ENCODE measurements at places on chromosomes 3 and 15.

GRCh38 chr3:53347261-53348064 is at the start of gene DCP1A:
Gene DCP1A (minus strand): TSS chr3:53347543. CDS start chr3:53347517, 26 bp downstream.
- DNase-seq, result peak; percentile 93

DNA sequence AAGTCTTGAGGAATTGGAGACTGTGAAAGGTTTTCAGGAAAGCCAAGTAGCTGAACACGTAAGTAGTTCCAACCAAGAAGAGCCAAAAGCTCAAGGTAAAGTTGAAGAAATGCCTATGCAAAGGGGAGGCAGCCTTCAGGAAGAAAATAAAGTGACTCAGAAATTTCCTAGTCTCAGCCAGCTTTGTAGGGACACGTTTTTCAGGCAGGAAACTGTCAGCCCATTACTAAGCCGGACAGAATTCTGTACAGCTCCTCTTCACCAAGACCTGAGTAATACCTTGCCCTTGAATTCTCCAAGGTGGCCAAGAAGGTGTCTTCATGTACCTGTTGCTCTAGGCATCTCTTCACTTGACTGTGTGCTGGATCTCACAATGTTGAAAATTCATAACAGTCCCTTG is 48.6 kb downstream of the CDAN1 start:
- DNase-seq, result no peak

GRCh38 chr15:44069489-44069888 is 125.6 kb downstream of the FRMD5 start:
- no peak for DNase-seq

GRCh38 chr3:45054196-45054857 is 28.2 kb downstream of the CLEC3B start:
- DNase-seq, result no peak

- DNase-seq, result no peak
Observed at GRCh38 chr3:33173103-33173502, 45.5 kb downstream of the SUSD5 start.

GRCh38 chr3:55607844-55608243 is 120.7 kb upstream of the WNT5A start:
- DNase-seq, result no peak

- no peak for DNase-seq
Observed at GRCh38 chr15:74431116-74431515, 2.6 kb downstream of the SEMA7A start.

DNA sequence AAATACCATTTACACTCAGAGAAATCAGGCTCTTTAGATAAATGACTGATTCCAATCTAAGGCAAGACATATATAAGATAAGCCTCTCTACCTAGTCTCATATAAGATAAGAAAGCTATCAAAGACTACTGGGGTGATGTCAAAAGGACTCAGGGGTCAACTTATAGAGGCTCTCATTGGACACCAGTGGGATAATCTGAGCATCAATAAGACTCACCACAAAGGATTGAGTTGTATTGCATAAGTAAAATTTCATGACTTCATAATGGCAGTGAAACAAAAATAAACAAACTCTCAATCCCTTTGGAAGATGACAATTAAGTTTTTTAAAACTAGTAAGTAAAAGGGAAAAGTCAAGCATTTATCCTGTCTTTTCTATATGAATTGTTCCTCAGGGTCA is 317.8 kb downstream of the SHQ1 start:
- DNase-seq, result no peak

GRCh38 chr15:41852736-41853590 is 14.3 kb downstream of the PLA2G4B start:
- DNase-seq, result no peak

- DNase-seq, result peak; percentile 61
Observed at GRCh38 chr3:12471241-12471640, 13.0 kb upstream of the TSEN2 start.

DNA sequence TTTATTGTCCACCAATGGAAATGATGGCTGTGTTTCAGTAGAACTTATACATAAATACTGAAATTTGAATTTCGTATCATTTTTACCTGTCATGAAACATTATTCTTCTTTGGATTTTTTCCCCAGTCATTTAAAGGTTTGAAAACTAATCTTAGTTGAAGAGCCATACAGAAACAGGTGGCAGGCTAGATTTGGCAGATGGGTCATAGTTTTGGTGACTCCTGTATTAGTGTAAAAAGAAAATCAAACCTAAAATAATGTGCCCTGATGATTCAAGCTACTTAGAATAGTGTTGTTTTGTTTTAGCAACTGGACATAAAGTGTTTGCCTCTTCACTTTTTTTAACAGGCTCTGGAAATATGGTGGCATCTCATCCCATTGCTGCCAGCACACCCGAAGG is 68.9 kb downstream of the SIDT1 start:
- no peak for DNase-seq

DNA sequence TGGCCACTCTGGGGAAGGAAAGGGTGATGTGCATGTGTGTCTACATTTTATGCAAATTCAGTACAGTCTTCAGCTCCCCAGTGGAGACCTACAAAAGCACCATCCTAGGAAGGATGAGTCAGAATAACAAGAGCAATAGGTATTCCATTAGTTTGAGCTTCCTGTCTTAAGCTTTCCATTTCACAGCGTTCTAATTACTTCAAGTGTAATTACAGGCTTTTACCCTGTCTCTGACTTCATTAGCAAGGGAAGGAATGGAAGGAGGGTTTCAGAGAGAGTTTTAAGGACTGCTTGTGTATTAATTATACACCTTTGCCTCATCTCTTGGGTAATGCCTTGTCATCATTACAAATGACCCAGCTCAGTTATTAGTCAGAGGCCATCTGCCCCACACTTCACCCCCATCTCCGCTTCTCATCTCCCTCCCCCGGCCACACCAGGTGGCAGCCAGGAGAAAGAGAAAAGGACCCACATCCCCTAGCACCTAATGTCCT is 202.8 kb upstream of the MRPL3 start:
- no peak for DNase-seq

- DNase-seq, result no peak
Observed at GRCh38 chr15:68151277-68151676, 53.9 kb downstream of the CALML4 start.

DNA sequence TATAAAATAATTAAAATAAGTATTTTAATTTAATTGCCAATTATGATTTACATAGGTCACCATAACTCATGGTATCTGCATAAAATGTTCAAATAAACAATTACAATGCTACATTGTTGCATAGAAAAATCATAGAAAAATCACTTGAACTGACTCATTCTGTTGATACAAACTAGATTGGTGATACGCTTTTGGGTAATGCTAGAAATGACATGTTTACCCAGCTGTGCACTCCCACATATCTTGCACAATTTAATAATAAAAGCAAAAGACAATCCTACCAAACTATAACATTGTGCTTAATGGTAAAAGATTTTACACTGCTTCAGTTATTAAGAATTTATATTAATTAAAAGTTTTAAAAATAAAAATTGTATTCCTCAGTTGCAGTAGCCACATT is 45.8 kb upstream of the FBXL22 start:
- no peak for DNase-seq

DNA sequence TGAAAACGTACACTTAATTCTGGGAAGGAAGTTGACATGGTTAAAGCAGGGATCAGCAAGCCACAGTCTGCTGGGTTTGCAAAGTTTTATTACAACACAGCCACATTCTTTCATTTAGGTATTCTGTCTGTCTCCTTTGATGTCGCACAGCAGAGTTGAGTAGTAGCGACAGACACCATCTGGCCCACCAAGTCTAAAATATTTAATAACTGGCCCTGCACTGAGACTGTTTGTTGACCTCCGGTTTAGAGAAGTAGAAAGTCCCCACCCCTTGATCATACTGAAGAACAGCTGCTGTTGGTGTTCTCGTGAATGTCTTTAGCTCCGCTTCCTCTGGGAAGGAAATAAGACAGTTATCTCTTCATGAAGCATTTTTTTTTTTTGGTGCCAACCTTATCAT is 66.2 kb downstream of the MCTP2 start:
- DNase-seq, result no peak

GRCh38 chr3:142723968-142724681 is at the start of gene TRPC1:
Gene TRPC1 (plus strand): TSS chr3:142724034. CDS start chr3:142724560, 526 bp downstream.
- peak; percentile 69 for DNase-seq

DNA sequence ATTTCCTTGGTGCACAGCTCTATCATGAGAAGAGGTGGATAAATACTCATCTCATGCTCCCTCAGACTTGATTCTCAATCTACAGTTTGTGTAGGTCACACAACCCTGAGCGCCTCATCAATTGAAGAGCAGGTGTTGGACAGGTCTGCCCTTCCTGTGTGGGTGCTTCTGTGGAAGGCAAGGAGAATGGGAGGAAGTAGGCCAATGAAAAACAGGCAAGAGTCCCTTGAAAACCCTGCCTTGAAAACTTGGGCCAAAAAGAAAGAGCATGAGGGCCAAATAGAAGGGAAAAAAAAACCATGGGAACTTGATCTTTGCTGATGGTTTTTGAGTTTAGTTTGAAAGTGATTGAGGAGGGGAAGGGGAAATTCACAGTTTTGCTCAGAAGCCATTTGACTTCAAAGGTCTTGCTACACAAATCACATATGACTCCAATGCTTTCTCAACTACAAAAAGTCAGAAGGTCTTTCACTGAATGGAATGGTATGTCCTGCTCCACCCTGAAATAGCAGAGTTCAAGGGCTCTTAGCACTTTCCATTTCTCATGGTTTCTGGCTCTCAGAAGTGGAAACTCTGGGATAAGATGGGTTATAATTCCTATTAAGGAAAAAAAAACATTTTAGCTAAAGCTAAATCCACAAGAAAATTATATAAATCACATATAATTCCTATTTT is 37.2 kb upstream of the TM4SF1 start:
- DNase-seq, result no peak

DNA sequence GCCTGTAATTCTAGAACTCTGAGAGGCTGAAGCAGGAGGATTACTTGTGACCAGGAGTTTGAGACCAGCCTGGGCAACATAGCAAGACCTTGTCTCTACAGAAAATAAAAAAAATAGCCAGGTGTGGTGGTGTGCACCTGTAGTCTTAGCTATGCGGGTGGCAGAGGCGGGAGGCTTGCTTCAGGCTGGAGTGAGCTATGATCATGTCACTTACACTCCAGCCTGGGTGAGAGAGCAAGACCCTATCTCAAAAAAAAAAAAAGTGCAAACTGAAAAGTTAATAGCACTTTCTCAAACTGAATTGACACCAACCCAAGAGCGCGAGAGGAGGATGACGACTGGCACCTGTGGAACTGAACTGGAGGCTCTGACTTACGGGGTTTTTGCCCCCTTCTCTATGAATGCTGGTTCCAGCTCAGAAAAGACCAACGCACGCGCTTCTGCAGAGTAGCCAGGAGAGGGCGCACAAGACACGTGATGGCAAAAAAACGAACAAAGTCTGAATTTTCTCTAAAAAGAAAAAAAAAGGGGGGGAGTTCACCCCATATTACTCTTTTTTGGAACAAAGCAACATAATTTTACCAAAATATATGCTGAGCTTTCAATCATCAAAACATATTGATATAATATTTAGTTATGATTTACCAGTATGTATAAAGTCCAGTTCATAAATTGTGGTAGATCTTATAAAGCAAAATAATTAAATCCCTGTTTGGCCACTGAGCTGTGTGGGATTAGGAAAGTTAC is 23.7 kb downstream of the CFAP92 start:
- peak; percentile 67 for DNase-seq

- no peak for DNase-seq
Observed at GRCh38 chr3:43239755-43240154, 46.6 kb upstream of the SNRK start.

DNA sequence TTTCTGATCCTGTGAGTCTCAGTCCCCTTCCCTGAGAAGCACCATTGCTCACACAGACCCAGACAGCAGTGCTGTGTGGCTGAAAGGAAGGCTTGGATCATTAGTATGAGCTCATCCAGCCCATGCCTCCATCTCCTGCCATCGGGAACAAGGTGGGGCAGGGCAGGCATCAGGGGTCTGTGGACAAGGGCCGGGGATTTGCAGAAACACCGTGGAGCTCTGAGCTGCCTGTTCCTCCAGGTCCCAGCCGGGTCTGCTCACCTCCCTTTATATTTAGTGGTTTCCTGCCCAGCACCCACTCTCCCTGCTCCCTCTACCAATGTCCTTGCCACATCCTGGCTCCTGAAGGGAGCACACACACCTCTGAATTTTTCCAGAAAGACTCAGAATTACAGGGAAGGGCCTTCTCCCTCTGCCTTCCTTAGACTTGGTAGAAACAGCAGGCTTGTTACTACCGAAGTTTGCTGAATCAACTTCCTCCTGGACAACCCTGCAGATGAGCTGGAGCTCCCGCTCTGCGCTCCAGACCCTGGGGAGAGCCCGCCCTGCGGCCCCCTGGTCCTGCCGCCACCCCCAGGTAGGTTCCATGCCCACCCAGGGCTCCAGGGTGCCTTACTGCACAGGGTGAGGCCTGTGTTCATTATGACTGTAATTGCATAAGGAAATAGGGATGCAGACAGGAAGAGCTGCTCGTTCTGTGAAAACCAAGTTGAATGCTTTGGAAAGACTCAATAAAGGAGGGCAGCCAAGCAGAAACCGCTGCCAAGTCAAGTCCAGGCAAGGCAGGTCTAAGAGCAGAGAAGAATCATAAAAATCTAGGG is 128.1 kb downstream of the NSMCE3 start:
- no peak for DNase-seq

GRCh38 chr3:184556582-184557347 is 4.8 kb upstream of the EPHB3 start:
- DNase-seq, result no peak

GRCh38 chr3:149648525-149648924 is 9.3 kb downstream of the WWTR1 start:
- DNase-seq, result no peak

DNA sequence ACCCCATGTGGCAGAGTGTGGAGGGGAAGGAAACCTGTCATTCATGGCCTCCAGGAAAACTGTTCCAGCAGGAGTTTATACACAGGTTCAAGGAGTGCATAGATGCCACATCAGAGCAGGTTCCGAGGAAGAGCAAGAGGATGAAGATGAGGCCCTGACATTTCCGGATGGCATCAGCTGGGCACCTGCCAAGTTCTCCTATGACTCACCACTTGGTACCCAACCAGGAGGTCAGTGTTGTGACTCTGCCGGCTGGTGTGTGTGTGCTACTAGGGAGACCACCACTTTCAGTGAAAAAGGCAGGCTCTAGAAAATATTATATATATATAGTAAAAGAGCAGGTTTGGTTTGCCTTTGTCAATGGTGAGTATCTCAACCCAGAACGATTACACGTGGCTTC is 69.3 kb downstream of the NTRK3 start:
- no peak for DNase-seq

DNA sequence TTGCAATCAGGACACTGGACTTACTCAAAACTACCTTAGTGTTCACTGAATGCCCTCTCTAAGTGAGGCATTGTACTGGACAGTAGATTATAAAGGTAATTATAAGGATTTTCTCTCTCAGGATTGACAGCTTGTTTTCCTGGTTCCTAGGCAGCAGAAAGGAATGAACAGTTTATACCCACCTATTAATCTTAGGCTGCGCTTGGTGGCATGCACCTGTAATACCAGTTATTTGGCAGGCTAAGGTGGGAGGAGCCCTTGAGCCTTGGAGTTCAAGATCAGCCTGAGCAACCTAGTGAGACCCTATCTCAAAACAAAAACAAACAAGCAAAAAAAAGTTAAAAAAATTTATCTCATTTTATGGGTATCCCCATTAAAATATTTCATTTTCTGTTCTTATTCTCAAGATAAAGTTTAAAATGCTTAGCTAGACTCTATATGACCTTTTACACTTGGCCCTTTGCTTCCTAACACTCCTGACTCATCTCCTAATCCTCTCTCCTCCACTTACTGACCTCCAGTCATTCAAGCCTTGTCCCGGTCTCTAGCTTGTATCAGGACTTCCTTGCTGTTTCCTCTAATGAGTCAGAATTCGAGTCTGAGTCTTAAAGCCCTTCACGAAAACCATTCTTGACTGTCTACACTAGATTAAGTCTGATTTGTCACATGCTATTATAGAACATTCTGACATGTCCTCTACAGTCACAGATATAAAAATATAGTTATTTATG is 348.6 kb downstream of the NLGN1 start:
- DNase-seq, result no peak

- no peak for DNase-seq
Observed at GRCh38 chr3:101556064-101556463, 5.6 kb upstream of the TRMT10C start.

All from stimulated activated CD4-positive, alpha-beta T cell treated with anti-CD3 and anti-CD28 coated beads, Interleukin-2, amount 100 ng/mL, for 24 hours (primary cell).